ENCODE measurements at places on chromosomes 11 and 22. TPM values are rescaled to one million over a fixed set of nuclear protein-coding genes. Genes with fewer than 3 reads are reported as not detected.
A peak's percentile ranks its signal among the peaks of the same experiment; 100 is the strongest.

GRCh38 chr11:19679952-19680828 is 32.4 kb upstream of the NAV2 start:
- H3K4me3 ChIP-seq: no peak overlapping the region
- no peak overlapping the region for H3K27ac ChIP-seq
- peaks cover 3% of the 10 kb centered on the region for H3K4me1 ChIP-seq
- DNase-seq: peak; percentile 59
- no peaks in the 10 kb centered on the region for H3K36me3 ChIP-seq
- H3K27me3 ChIP-seq: no peaks in the 10 kb centered on the region

DNA sequence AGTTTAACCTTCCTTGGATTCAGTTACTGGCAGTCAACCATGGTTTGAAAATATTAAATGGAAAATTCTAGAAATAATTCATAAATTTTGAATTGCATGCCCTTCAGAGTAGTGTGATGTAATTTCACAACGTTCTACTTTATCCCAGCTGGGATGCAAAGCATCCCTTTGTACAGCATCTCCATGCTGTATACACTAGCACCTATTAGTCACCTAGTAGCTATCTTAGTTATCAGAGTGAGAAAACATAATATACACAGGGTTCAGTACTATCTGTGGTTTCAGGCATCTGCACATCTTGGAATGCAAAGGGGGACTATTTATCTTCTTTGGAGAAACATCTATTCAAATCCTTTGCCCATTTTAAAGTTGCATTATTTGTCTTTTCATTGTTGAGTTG is 30.8 kb downstream of the CBL start:
- H3K4me3 ChIP-seq: no peak overlapping the region
- H3K27me3 ChIP-seq: no peaks in the 10 kb centered on the region
- no peaks in the 10 kb centered on the region for H3K36me3 ChIP-seq
- no peak overlapping the region for H3K27ac ChIP-seq

- no peaks in the 10 kb centered on the region for H3K27me3 ChIP-seq
- no peak overlapping the region for H3K4me3 ChIP-seq
- peaks cover 47% of the 10 kb centered on the region for H3K4me1 ChIP-seq
- H3K36me3 ChIP-seq: no peaks in the 10 kb centered on the region
Measured at GRCh38 chr22:38317995-38318715, 922 bp upstream of the CSNK1E start.

- peaks cover 11% of the 10 kb centered on the region for H3K4me1 ChIP-seq
- no peak overlapping the region for H3K27ac ChIP-seq
- no peak overlapping the region for H3K4me3 ChIP-seq
- DNase-seq: no peak
- no peaks in the 10 kb centered on the region for H3K27me3 ChIP-seq
Measured at GRCh38 chr11:72229336-72229924, 4.9 kb downstream of the INPPL1 start.

DNA sequence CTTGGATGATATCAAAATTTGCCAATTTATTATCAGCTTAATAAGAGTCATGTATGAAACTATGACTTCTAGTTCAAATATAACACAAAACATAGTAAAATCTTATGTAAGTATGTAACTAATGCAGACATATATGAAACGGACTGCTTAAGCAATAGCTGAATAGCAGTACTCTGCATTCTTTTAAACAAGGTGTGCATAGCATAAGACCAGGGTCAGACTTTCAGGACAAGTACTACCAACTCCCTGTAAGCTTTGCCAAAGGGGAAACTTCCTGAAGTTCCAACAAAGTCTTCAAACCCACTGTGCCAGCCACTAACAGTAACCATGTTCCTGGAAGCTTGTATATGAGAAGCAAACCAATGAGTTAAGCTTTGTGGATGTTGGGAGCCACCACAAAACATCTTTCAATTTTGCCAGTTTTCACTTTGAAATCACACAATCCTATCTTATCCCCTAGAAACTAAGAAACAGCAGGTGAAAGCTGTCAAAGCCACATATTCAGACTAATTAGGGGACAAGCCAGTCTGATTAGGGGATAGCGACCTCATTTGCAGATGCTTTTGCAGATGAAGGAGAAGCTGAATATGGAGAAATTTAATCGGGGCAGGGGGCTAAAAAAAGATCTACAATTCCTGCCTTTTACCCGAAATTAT is 13.3 kb downstream of the RBFOX2 start:
- no peaks in the 10 kb centered on the region for H3K27me3 ChIP-seq
- no peak overlapping the region for H3K4me3 ChIP-seq
- no peak for DNase-seq
- no peaks in the 10 kb centered on the region for H3K36me3 ChIP-seq
- H3K4me1 ChIP-seq: peaks cover 48% of the 10 kb centered on the region

DNA sequence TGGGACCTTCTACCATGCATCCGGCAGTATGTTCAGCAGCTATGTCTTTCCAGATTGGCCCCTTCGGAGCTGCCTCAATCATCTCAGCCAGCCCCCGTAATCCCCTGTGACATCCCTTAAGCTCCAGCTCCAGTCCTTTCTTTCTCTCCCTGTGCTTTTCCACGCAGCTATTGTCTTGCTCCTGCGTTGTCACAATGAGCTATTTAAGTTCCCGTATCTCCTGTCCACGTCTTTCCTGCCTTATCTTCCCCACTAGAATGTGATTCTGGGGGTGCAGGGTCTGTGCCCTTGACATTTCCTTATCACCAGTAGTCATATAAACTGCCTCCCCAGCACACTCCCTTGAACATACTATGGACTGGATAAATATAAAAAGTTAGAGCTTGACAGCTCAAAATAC is 5.1 kb upstream of the ETS1 start:
- H3K36me3 ChIP-seq: no peaks in the 10 kb centered on the region
- H3K27me3 ChIP-seq: no peaks in the 10 kb centered on the region
- H3K27ac ChIP-seq: no peak overlapping the region
- no peak for DNase-seq
- H3K4me3 ChIP-seq: no peak overlapping the region

GRCh38 chr22:35561796-35562526 is 21.3 kb downstream of the RASD2 start:
- no peaks in the 10 kb centered on the region for H3K27me3 ChIP-seq
- no peaks in the 10 kb centered on the region for H3K36me3 ChIP-seq
- no peak overlapping the region for H3K4me3 ChIP-seq
- no peaks in the 10 kb centered on the region for H3K4me1 ChIP-seq
- no peak for DNase-seq
- H3K27ac ChIP-seq: no peak overlapping the region

- DNase-seq: no peak
- peaks cover 2% of the 10 kb centered on the region for H3K36me3 ChIP-seq
- H3K27ac ChIP-seq: no peak within 1 kb of the TSS
- no peaks in the 10 kb centered on the region for H3K27me3 ChIP-seq
Measured at GRCh38 chr11:75432911-75433321, at the start of gene KLHL35. Gene KLHL35, minus strand, starts transcription at chr11:75433203. Its CDS starts 2,574 bp downstream, at chr11:75430629.

The FGF19 gene
- total RNA-seq: not detected

- H3K27ac ChIP-seq: no peak overlapping the region
- no peak overlapping the region for H3K4me3 ChIP-seq
- DNase-seq: no peak
- H3K4me1 ChIP-seq: no peaks in the 10 kb centered on the region
- no peaks in the 10 kb centered on the region for H3K27me3 ChIP-seq
- no peaks in the 10 kb centered on the region for H3K36me3 ChIP-seq
Measured at GRCh38 chr11:6742260-6742659, 29.5 kb downstream of the OR2AG2 start.

The HBG2 gene
- total RNA-seq: not detected

The TLCD5 gene
- 3.0 TPM for total RNA-seq

DNA sequence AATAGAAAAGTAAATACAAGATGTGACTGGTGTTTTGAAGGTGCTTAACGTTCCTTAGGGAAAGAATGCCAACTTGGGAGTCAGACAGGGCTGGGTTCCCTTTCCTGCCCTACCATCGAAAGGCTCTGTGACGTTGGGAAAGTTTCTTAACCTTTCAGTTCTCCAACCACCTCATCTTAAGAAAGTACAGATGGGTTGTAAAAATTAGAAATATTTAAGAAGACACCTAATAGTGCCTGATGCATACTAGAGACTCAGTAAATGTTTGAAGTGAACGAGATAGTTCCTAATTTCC is 1.1 kb downstream of the GTPBP1 start:
- H3K27ac ChIP-seq: peak overlapping the region; percentile 92
- H3K36me3 ChIP-seq: no peaks in the 10 kb centered on the region
- H3K4me1 ChIP-seq: peaks cover 39% of the 10 kb centered on the region

- H3K4me3 ChIP-seq: no peak overlapping the region
- no peaks in the 10 kb centered on the region for H3K36me3 ChIP-seq
- peaks cover 17% of the 10 kb centered on the region for H3K4me1 ChIP-seq
- H3K27me3 ChIP-seq: no peaks in the 10 kb centered on the region
Measured at GRCh38 chr11:101914341-101914737, 471 bp upstream of the CEP126 start.

The E2F8 gene
- total RNA-seq: not detected

DNA sequence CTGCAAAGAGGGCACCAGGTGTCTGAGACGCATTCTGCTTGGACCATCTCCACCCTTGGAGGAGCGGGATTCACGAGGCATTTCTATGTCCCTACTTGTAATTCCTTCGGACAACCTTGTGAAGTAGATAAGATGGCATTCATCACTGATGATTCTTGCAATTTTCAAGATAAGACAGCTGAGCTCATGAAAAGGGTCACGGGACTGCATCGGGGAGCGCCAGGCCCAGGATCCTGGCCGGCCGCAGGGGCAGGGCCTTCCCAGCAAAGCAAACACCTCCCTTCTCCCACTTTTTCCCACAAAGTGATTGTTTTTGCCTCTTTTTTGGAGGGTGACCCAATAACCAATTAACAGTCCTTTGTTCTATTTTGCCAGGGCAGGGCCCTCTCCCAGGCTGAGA is 8.4 kb downstream of the LIF start:
- peaks cover 20% of the 10 kb centered on the region for H3K4me1 ChIP-seq
- no peaks in the 10 kb centered on the region for H3K36me3 ChIP-seq
- H3K27me3 ChIP-seq: no peaks in the 10 kb centered on the region

The SLC22A9 gene
- not detected for total RNA-seq

- H3K27ac ChIP-seq: no peak overlapping the region
- H3K4me3 ChIP-seq: no peak overlapping the region
Measured at GRCh38 chr11:2576111-2576510, 123.7 kb downstream of the KCNQ1OT1 start.

GRCh38 chr22:31095637-31096249 is 11.6 kb downstream of the SELENOM start:
- no peak for DNase-seq
- peaks cover 12% of the 10 kb centered on the region for H3K4me1 ChIP-seq
- no peak overlapping the region for H3K27ac ChIP-seq
- no peaks in the 10 kb centered on the region for H3K27me3 ChIP-seq
- no peak overlapping the region for H3K4me3 ChIP-seq

GRCh38 chr11:8082391-8083087 is 1.5 kb downstream of the TUB start:
- DNase-seq: no peak
- H3K36me3 ChIP-seq: no peaks in the 10 kb centered on the region
- no peak overlapping the region for H3K4me3 ChIP-seq
- H3K4me1 ChIP-seq: peaks cover 9% of the 10 kb centered on the region

- no peak overlapping the region for H3K4me3 ChIP-seq
- H3K36me3 ChIP-seq: no peaks in the 10 kb centered on the region
- H3K27me3 ChIP-seq: no peaks in the 10 kb centered on the region
- no peak for DNase-seq
Measured at GRCh38 chr22:48920776-48921241, 906.9 kb downstream of the BRD1 start.

GRCh38 chr11:130871616-130872015 is 44.7 kb downstream of the SNX19 start:
- H3K4me3 ChIP-seq: no peak overlapping the region
- no peaks in the 10 kb centered on the region for H3K4me1 ChIP-seq
- no peaks in the 10 kb centered on the region for H3K27me3 ChIP-seq

GRCh38 chr11:123525511-123525918 is 95.4 kb downstream of the GRAMD1B start:
- H3K27ac ChIP-seq: no peak overlapping the region
- no peaks in the 10 kb centered on the region for H3K27me3 ChIP-seq
- no peak overlapping the region for H3K4me3 ChIP-seq
- no peaks in the 10 kb centered on the region for H3K4me1 ChIP-seq
- DNase-seq: no peak
- H3K36me3 ChIP-seq: no peaks in the 10 kb centered on the region

The C1QTNF5 gene
- total RNA-seq: 28.8 TPM

The COA4 gene
- 68.2 TPM for total RNA-seq

The GGTLC3 gene
- total RNA-seq: not detected

DNA sequence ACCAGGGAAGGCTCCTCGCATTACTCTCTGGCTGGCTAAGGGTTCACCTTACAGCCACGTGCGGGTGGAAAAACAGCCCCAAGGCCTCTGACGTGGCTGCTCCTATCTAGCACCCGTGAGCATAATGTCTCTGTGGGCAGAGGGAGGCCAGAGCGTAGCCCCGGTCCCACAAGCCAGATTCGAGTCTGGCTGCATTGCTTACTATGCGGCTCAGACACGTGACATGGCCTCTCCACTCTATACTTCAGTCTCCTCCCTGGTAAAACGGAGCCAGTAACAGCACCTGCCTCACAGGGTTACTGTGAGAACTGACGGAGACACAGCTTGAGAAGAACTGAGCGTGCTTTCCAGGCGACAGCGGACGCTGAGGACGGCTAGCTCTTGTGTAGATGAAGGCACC is 105.8 kb upstream of the BID start:
- H3K27ac ChIP-seq: no peak overlapping the region
- H3K36me3 ChIP-seq: peaks cover 3% of the 10 kb centered on the region
- H3K4me3 ChIP-seq: no peak overlapping the region
- DNase-seq: no peak

All from body of pancreas (tissue), 4 donors.